Stimulated activated CD8-positive, alpha-beta memory T cell treated with anti-CD3 and anti-CD28 coated beads, Interleukin-4, amount 100 ng/mL, for 1 hour (primary cell): ENCODE measurements at places on chromosomes 11 and 22.

DNA sequence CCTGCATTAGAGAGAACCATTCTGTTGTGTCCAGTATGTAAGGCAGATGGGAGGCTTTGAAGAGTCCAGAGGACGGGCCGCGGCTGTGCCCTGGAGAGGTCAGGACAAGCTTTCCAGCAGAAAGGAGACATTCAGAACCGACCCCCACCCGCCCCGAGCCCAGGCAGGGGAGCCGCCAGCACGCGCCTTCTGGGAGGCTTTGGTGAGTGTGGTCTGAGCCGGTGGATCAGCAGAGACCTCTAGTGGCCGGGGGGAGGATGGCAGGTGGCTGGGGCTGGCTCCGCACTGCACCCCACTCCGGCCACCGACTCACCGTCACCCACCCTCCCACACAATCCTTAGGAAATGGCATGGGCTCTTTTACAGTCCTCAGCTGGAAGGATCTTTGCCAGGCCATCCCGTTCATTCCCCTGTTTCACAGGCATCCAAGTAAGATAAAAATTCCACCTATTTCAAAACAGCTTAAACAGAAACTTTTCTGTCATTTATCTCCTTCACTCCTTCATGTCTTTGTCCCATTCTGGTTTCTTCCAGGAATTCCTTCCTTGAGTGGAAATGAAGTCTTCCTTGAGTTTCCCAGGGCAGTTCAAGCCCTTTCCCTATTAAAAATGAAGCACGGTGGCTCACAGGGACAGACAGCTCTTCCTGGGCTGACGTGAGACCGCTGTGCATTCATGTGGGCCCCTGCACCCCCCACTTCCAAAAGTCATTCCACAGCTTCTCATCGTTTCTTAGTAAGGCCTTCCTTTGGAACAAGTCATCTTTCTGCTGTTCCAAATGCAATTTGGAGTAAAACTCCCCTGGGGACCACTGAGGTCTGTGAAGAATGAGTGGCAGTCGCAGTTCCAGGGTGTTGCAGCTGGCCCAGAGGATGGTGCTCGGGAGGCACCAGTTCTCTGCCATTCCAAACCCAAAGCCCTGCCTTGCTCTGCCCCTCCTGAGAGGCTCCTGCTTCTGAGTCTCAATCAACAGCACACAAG is 91.0 kb downstream of the FEZ1 start:
- DNase-seq, result peak; percentile 28

DNA sequence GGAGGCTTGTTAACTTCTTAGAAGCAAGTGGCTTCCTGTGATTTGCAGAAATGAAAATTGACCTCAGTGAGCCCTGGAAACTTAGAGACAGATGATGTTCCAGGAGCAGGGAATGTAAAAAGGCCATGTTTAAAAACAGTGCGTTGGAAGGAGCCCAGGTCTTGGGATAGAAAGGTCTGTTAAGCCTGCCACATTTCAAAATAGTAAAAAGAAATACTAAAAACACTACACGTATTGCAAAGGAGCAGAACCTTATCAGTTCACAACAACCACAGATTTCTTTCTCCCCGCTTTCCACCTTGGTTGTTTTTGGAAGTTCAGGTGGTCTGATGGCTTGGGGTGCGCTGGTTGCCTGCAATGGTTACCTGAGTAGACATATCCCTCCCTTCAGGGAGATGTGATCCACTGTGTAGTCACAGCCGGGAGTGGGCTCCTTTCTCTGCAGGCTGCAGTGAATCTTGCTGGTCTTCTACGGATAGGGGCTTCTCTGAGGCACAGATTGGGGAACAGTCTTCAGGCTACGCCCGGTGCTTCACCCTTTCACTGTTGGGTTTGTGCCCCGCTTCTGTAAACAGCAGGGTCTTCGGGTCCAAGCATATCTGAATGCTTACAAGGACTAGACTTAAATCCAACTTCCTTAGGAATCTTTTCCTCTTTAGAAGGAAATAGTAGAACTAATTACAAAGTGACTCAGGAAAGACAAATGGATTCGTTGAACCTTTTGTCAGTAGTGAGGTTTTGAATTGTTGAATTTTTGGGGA is 1.9 kb downstream of the TEAD1 start:
- DNase-seq, result no peak

GRCh38 chr11:87405843-87406242 is 368.1 kb downstream of the TMEM135 start:
- DNase-seq, result no peak

DNA sequence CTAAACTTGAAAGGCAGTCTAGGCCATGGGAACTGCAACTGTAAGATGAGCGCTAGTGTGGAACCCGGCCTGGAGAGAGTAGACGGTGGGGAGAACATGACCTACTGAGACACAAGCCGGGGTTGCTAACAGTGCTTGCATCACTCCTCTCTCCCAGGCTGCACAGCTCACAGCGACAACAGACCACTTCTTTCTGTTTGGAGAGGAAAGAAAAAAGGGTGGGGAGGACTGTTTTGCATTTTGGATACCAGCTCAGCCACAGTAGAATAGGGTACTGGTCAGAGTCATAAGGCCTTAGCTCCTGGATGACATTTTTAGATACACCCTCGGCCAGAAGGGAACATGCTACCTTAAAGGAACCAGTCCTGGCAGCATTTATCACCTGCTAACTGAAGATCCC is 22.2 kb upstream of the OR52M1 start:
- DNase-seq, result no peak
